ENCODE measurements at places on chromosomes 3 and 15.

- H3K36me3 ChIP-seq: peaks cover 69% of the 10 kb centered on the region
- no peaks in the 10 kb centered on the region for H3K27me3 ChIP-seq
- no peak overlapping the region for H3K4me3 ChIP-seq
- no peak for DNase-seq
- H3K4me1 ChIP-seq: no peaks in the 10 kb centered on the region
These were observed 8.8 kb downstream of the EMC4 start for GRCh38 chr15:34233614-34234013.

DNA sequence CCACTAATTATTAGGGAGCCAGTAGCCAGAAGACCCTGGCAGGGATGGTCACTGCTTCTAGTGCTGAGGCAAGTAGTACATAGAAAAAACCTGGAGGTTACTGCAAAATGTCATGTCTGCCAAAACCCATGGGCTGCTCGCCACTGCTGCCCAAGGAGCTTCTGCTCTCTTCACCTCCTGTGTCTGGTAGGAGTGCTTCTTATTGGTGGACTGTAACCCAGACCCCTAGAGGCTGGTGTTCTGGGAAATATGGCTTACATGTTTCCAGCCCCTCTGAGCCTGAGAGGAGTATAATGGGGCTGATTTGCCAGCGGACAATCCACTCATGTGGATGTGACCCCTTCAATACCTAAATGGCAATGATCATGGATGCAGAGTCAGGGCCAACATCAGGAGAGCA lies 286.4 kb downstream of the EPHB1 start:
- no peak overlapping the region for H3K27ac ChIP-seq
- no peak overlapping the region for H3K4me3 ChIP-seq
- DNase-seq: no peak

GRCh38 chr15:93042211-93042610 lies 46.8 kb downstream of the RGMA start:
- H3K27me3 ChIP-seq: no peaks in the 10 kb centered on the region
- H3K36me3 ChIP-seq: no peaks in the 10 kb centered on the region
- H3K4me1 ChIP-seq: peaks cover 8% of the 10 kb centered on the region
- no peak overlapping the region for H3K4me3 ChIP-seq
- H3K27ac ChIP-seq: no peak overlapping the region

DNA sequence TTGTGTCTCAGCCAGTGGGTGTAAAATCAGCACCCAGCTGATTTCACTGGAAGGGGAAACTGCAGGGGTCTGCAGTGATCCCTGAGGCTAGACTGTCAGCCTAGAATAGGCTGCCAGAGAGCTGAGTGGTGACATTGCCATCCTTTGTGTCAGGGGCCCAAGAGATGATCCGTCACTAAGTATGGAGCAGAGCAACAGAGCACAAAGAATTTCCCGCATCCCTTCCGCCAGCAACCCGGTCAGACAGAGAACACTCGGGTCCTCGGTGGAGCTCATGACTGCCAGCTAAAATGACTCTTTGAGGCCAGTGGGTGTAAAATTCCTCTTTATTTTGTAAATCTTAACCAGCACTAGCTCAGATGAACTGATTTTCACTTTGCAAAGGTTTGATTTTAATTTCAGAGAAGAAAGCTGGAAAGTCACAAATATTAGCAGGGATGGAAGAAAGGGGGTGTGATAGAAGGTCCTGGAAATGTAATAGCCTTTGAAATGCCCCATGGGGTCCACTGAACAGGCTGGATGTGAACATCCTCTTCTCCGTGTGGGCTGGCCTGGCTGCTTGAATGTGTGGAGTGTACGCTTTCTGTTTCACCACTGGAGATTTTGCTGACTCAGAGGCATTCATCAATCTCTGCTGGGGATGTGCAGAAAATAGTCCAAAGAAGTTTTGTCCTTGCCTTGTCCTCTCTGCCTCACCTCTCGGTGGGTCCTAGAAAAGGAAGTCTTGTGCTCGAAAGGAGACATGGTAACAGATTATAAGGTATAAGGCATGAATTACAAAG lies 138.8 kb downstream of the SV2B start:
- no peak for DNase-seq
- H3K4me1 ChIP-seq: no peaks in the 10 kb centered on the region
- H3K27me3 ChIP-seq: peaks cover 40% of the 10 kb centered on the region
- H3K4me3 ChIP-seq: no peak overlapping the region
- H3K27ac ChIP-seq: no peak overlapping the region
- H3K36me3 ChIP-seq: no peaks in the 10 kb centered on the region

- H3K27ac ChIP-seq: no peak overlapping the region
- H3K4me1 ChIP-seq: no peaks in the 10 kb centered on the region
- H3K36me3 ChIP-seq: no peaks in the 10 kb centered on the region
These were observed 337.5 kb downstream of the NTRK3 start for GRCh38 chr15:87919064-87919463.

GRCh38 chr15:38627689-38628277 lies 63.2 kb upstream of the RASGRP1 start:
- DNase-seq: no peak
- no peaks in the 10 kb centered on the region for H3K27me3 ChIP-seq
- H3K4me3 ChIP-seq: no peak overlapping the region
- no peak overlapping the region for H3K27ac ChIP-seq

GRCh38 chr3:52819936-52820335 lies 10.5 kb downstream of the ITIH4 start:
- H3K4me3 ChIP-seq: no peak overlapping the region
- DNase-seq: no peak
- no peaks in the 10 kb centered on the region for H3K4me1 ChIP-seq
- no peaks in the 10 kb centered on the region for H3K27me3 ChIP-seq

- no peaks in the 10 kb centered on the region for H3K4me1 ChIP-seq
- no peaks in the 10 kb centered on the region for H3K27me3 ChIP-seq
- no peak for DNase-seq
- H3K36me3 ChIP-seq: peaks cover 44% of the 10 kb centered on the region
- H3K4me3 ChIP-seq: no peak overlapping the region
These were observed 57.9 kb upstream of the DCUN1D1 start for GRCh38 chr3:183038221-183038620.

GRCh38 chr15:62453375-62453774 lies 288.3 kb upstream of the C2CD4B start:
- H3K4me3 ChIP-seq: no peak overlapping the region
- H3K4me1 ChIP-seq: no peaks in the 10 kb centered on the region
- H3K36me3 ChIP-seq: no peaks in the 10 kb centered on the region
- H3K27ac ChIP-seq: no peak overlapping the region
- peaks cover 2% of the 10 kb centered on the region for H3K27me3 ChIP-seq

DNA sequence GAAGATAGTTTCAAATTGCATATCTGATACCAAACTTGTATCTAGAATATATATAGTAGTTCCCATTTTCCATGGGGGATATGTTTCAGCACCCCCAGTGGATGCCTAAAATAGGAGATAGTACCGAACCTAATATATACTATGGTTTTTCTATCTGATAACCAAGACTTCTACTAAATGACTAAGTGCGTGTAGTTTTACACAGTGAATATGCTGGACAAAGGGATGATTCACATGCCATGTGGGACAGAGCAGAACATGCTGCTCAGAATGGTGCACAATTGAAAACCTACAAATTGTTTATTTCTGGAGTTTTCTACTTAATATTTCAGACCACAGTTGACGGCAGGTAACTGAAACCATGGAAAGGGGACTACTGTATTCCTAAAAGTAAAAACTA lies 73.4 kb upstream of the TP63 start:
- no peaks in the 10 kb centered on the region for H3K36me3 ChIP-seq
- H3K4me3 ChIP-seq: no peak overlapping the region
- H3K27me3 ChIP-seq: no peaks in the 10 kb centered on the region
- DNase-seq: no peak
- no peak overlapping the region for H3K27ac ChIP-seq

- H3K4me1 ChIP-seq: peaks cover 100% of the 10 kb centered on the region
- H3K4me3 ChIP-seq: peak overlapping the region; percentile 50
- H3K36me3 ChIP-seq: no peaks in the 10 kb centered on the region
- H3K27ac ChIP-seq: no peak overlapping the region
- H3K27me3 ChIP-seq: no peaks in the 10 kb centered on the region
These were observed 3.7 kb downstream of the TLR9 start for GRCh38 chr3:52221563-52222318.

- H3K27me3 ChIP-seq: peaks cover 6% of the 10 kb centered on the region
- no peaks in the 10 kb centered on the region for H3K36me3 ChIP-seq
- no peak for DNase-seq
- no peaks in the 10 kb centered on the region for H3K4me1 ChIP-seq
- H3K27ac ChIP-seq: no peak overlapping the region
- H3K4me3 ChIP-seq: no peak overlapping the region
These were observed 132.8 kb upstream of the NPHP3 start for GRCh38 chr3:132854856-132855535.

GRCh38 chr3:138513090-138513843 lies 78.9 kb downstream of the ESYT3 start:
- no peak overlapping the region for H3K4me3 ChIP-seq
- H3K36me3 ChIP-seq: peaks cover 2% of the 10 kb centered on the region
- H3K4me1 ChIP-seq: no peaks in the 10 kb centered on the region
- H3K27me3 ChIP-seq: no peaks in the 10 kb centered on the region

GRCh38 chr15:39709941-39710340 lies 72.7 kb downstream of the FSIP1 start:
- H3K27me3 ChIP-seq: no peaks in the 10 kb centered on the region
- no peaks in the 10 kb centered on the region for H3K36me3 ChIP-seq
- H3K27ac ChIP-seq: no peak overlapping the region
- H3K4me3 ChIP-seq: no peak overlapping the region
- no peak for DNase-seq
- H3K4me1 ChIP-seq: no peaks in the 10 kb centered on the region

DNA sequence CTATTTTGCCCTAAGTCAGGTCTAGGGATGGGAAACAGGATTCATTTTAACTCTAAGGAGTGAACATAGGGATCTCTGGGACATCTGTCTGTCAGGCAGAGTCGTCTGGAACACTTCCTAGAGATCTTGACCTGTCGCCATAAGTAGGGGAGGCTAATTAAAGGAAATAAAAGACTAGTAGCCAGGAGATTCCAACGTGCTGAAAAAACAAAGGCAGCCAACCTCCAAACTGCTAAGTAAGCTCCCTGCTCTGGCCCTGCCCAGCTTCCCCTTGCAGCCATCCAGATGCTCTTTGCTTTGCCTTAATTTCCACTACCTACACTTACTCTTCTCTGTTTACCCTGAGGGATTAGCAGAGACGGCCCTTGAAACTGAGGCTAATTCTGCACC lies 18.4 kb upstream of the TSEN2 start:
- no peaks in the 10 kb centered on the region for H3K36me3 ChIP-seq
- DNase-seq: no peak
- H3K27me3 ChIP-seq: no peaks in the 10 kb centered on the region
- H3K4me1 ChIP-seq: peaks cover 13% of the 10 kb centered on the region

DNA sequence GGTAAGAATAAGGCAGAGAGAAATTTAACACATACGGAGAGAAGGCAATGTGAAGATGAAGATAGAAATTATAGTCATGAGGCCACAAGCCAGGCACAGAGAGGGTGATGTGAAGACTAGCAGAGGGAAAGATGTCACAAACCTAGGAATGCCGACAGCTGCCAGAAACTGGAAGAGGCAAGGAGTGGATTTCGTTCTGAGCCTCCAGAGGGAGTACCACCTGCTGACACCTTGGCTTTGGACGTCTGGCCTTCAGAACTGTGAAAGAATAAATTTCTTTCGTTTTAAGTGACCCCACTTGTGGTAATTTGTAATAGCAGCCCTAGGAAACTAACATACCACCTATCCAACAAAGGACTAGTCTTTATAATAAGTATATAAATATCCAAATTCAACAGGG lies 5.0 kb upstream of the SGO1 start:
- no peak overlapping the region for H3K4me3 ChIP-seq
- peaks cover 18% of the 10 kb centered on the region for H3K4me1 ChIP-seq
- H3K27me3 ChIP-seq: no peaks in the 10 kb centered on the region
- no peaks in the 10 kb centered on the region for H3K36me3 ChIP-seq
- H3K27ac ChIP-seq: no peak overlapping the region

DNA sequence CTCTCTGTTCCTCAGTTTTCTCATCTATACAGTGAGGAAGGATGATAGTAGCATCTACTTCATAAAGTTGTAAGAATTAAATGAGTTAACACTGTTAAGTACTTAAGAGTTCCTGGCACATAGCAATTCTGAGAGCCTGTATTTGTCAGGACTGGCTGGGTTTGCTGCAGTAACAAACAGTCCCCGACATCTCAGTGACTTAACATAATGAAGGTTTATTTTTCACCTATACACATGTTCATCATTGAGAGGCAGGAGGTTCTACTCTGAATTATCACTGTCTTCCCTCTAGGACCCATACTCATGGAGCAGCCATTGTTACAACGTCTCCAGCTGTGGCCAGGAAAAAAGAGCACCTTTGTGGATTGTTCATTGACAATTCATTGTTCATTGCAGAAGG lies 190.6 kb upstream of the PROK2 start:
- no peak for DNase-seq
- H3K4me3 ChIP-seq: no peak overlapping the region
- no peak overlapping the region for H3K27ac ChIP-seq
- H3K27me3 ChIP-seq: no peaks in the 10 kb centered on the region
- no peaks in the 10 kb centered on the region for H3K4me1 ChIP-seq

- H3K27me3 ChIP-seq: no peaks in the 10 kb centered on the region
- no peaks in the 10 kb centered on the region for H3K4me1 ChIP-seq
- DNase-seq: no peak
These were observed 37.7 kb downstream of the FAM174B start for GRCh38 chr15:92617549-92618520.

DNA sequence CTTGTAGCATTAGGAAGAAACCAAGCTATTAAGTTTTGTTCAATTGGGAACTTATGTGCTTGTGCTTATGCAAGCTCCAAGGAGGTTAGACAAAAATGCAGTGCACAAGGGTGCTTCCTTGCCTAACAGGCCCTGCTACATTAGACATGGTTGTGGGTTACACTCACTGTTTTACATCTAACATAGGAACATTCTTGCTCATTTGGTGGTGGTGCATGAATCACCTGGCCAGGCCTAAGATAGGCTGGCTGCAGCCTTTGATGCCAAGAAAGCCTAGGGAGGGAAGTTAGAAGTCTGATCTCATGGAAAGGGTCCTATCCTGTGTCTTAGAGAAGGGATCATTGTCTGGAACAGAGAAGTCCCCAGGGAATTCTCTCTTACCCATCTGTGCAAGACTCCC lies 43.5 kb downstream of the CA12 start:
- H3K27me3 ChIP-seq: peaks cover 5% of the 10 kb centered on the region
- H3K27ac ChIP-seq: no peak overlapping the region
- H3K36me3 ChIP-seq: no peaks in the 10 kb centered on the region
- DNase-seq: no peak

DNA sequence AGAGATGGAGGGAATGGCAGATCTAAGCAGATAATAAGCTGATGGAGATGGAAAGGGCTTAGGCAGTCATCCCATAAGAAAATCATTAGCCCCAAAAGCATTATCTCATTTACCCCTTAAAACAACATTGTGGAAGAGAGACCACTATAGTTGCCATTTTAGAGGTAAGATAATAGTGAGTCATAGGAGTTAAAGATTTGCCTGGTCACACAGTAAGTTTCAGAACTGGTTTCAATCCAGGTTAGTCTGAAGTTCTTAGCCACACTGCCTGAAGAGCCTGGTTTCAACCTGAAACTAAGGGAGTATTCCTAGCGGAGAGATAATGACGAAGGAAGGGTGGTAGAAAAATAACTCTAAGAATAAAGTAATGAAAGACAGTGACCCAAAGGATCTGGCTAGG lies 13.0 kb upstream of the UBR1 start:
- no peaks in the 10 kb centered on the region for H3K36me3 ChIP-seq
- H3K4me3 ChIP-seq: no peak overlapping the region
- no peak for DNase-seq
- H3K4me1 ChIP-seq: peaks cover 14% of the 10 kb centered on the region
- H3K27me3 ChIP-seq: no peaks in the 10 kb centered on the region
- no peak overlapping the region for H3K27ac ChIP-seq
